ENCODE measurements at places on chromosomes 2 and 18.

DNA sequence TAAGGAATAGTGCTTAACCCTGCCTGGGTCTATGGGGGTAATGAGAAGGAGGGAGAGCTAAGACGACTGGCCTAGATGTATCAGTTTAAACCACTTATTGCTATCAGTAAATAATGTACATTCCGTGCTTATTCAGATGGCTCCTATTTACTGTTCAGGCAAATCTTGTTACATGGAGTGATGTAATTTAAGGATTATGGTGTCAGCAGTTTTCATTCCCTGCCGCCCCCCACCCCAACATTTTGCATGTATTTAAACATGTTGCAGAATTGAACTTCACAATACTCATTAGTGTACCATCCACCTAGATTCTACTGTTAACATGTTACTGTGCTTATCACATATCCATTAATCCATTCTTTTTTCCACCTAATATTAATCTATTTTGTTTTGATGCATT, 11.7 kb downstream of the AGPS start:
- no peak for DNase-seq

DNA sequence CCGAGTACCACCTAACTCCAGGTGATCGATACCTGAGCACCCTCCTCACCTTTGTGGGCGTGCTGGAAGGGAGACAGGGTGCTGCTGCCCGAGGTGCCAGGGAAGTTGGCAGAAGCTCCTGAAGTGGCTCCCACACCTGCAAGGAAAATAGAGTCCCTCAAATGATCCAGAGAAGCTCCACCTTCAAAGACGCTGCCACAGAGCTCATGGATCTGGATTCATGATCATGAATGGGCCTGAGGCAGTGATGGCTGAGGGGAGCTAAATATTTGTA, 76.5 kb downstream of the EDAR start:
- no peak for DNase-seq

- no peak for DNase-seq
Observed at GRCh38 chr2:190831941-190832340, 48.7 kb upstream of the GLS start.

- DNase-seq, result no peak
Observed at GRCh38 chr18:57077786-57078552, 68.9 kb upstream of the BOD1L2 start.

DNA sequence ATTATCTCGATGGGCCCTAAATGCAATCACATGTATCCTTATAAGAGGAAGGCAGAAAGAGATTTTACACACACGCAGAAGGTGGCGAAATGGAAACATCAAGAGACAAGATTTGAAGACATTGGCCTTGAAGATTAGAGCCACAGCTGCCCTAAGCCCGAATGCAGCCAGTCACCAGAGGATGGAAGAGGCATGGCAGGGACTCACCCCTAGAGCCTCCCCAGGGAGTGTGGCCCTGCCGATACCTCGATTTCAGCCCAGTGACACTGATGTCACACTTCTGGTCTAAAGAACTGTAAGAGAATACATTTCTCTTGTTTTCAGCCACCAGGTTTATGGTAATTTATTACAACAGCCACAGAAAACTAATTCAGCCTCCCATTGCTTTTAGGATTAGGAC, 17.4 kb downstream of the TTC39C start:
- DNase-seq, result no peak

DNA sequence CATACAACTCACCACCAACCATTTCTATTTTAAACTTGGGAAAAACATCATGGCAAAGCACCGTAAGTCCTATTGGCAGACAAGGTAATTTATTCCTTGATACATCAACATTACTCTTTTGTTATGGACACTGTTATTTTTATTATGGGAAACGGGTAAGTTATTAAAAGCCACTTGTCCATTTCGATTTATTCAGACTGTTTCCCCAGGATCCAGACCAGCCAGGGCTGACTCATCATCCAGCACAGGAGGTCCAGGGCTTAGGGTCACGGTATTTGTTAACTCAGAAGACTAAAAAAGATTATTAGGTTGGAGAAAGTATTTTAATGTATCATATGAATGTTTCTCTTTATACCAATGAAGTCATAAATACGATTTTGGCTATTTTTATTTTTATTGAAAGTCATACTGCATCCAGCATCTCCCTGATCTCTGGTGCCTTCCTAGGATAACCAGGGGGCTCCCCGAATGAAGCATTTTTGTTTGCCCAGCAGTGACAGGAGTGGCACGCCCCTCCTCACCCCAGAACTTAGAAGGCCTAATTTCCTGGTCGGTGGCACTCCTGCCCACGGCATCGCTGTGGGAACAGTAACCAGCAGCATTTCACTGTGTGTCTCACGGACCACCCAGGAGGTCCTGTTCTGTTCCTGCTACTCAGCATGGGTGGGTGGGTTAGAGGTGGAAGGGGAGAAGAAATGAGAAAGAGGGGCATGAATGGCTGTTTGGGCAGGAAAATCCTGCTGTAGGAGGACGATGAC, 446.1 kb downstream of the EIPR1 start:
- no peak for DNase-seq
